ENCODE measurements at places on chromosomes 1 and 21.
A peak's percentile ranks its signal among the peaks of the same experiment; 100 is the strongest.

DNA sequence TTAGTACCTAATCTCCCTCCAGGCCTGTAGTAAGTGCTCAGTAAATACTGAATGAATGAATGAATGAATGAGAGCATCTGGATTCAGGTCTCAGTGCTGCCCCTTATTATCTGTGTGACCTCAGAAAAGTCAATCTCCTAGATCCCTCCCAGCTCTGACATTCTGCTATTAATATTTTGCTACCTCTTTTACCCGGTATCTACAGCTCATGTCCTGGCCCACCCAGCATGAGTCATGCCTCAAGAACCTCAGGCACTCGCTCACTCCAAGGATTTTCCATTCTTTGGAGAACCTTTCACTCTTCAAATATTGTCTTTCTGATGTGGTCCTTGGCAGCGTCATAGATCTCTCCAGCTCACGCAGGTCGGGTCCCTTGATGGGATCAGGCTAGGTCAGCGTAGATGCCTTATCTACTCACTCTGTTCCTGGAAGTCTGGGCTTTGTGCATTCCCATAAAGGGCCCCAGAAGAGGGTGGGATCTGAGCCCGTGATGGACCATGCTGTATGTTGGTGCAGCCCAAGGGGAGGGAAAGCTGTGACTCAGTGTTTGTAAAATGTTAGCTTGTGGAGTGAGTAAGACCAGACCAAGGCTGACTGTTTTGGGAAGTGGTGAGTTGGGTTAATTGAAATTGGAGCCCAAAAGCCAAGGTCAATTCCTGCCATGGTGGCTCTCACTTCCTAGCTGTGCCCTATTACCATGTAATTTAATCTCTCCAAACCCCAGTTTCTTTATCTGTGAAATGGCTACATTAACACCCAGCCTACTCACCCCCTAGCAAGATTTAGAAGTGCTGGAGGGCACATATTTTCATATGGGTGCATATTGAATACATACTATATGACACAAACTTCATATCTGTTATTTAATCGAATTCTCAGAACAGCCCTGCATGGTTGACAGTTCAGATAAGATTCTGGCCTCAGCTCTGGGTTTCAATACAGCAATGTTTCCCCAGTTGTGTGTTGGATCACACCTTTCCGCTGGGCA is 214.1 kb upstream of the USP24 start:
- DNase-seq, result peak; percentile 90

DNA sequence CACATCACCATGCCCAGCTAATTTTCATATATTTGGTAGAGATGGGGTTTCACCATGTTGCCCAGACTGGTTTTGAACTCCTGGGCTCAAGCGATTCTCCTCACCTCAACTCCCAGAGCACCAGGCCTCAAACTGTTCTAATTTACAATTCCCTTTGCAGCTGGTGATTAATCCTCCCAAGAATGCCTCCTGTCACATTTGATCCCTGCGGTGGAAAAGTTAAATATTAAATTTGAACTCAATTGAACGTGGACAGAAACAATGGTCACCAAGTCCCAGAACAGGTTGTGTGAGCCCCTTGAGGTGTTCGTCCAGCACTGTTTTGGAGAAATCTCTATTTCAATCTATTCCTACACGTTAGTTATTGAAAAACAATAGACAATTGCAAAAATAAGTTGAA is 2.0 kb upstream of the ANKRD35 start:
- DNase-seq, result no peak

DNA sequence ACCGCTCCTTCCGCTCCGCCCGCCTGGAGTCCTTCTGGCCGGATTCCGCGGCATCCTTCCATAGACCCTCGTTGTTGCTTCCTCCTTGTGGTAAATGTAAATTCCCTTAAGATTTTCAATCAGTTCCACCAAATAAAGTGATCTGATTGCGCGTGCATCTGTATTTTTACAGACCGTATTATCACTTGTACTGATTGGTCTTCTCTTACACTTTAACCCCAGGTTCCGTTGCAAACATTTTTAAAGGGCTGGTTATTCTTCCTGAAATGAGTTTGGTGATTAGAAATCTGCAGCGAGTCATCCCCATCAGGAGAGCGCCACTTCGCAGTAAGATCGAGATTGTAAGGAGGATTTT is 483 bp downstream of the YBEY start:
- DNase-seq, result peak; percentile 88

GRCh38 chr1:104807590-104807989 is 1057.9 kb downstream of the AMY1C start:
- DNase-seq, result peak; percentile 17

GRCh38 chr1:159300146-159300545 is 2.0 kb upstream of the FCER1A start:
- no peak for DNase-seq

GRCh38 chr1:201355471-201355870 is 22.0 kb downstream of the TNNT2 start:
- no peak for DNase-seq

DNA sequence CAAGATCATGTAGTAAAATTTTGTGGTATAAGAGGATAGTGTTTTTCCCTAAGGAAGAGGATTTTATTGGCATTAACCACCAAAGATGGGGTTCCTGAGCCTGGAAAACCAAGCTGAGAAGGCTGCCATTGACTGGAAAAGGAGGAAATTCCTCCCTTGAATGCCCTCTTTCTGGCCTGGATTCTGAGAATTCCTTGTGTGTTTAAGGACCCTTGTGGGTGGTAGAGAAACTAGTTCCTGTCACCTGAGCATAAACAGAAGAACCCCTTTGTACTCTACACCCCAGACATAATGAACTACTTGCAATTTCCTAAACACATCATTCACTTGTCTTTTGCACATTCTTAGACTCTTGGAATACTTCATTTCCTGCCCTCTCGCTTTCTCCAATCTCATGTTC is 33.1 kb upstream of the CEP350 start:
- no peak for DNase-seq

DNA sequence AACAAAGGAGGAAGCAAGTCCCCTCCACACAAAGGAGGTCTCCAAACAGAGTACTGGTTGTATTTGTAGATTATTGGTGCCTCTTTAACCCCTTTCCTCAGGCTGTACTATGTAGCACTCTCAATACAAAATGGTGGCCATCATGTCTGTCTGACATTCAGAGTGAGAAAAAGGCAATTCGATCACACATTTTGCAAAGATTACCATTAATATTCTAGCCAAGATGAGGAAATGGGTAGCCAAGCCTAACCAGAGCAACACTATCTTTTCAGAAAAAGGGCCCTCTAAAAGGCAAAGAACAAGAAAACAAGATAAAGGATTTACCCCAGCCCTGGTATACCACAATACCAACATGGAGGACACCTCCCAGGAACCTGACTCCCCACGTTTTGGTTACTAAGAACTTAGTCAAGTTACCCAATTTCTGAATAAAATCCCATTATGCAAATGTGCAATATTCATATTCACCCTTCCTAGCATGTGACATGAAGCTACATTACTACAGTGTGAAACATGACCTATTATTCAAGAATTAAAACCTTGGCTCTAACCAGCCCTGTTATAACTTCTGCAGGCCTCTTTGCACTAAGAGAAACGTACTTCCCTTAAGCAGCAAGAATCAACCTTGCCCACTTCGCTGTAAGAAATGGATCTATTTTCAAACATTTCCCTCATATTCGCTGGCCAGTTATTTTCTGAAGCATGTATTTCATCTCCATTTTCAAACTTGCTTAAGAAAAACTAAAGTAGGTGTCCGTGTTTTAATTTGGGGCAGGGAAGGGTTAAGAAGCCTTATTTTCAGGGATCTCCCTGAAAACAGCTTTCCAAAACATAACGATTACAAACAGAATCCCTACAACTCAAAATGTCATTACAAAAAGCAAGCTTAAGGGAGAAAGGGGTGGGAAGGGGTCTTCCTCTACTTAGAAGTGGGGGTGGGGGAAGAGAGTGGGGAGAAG is 2.1 kb downstream of the KDM5B start:
- DNase-seq, result peak; percentile 41

- DNase-seq, result no peak
Measured at GRCh38 chr1:234716908-234717375, 107.0 kb upstream of the IRF2BP2 start.

DNA sequence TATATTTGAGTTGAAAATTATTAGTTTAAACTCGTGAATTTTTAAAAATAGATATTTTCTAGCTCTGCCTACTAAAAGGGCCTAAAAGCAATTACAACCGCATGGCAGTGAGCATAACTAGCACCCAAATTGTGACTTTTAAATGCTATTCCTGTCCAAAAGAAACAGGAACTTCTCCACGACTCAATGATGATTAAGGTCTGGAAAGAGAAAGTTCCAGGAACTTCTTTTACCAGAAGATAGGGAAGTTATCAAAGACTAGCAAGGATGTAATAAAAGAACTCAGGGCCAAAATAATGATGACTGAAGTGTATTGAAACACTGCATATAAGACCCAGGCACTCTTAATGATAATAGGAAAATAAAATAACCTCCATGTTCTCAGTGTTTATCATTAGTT is 313.0 kb downstream of the PLPP3 start:
- DNase-seq, result no peak

GRCh38 chr21:24050231-24050630 is 1557.0 kb downstream of the MRPL39 start:
- no peak for DNase-seq

DNA sequence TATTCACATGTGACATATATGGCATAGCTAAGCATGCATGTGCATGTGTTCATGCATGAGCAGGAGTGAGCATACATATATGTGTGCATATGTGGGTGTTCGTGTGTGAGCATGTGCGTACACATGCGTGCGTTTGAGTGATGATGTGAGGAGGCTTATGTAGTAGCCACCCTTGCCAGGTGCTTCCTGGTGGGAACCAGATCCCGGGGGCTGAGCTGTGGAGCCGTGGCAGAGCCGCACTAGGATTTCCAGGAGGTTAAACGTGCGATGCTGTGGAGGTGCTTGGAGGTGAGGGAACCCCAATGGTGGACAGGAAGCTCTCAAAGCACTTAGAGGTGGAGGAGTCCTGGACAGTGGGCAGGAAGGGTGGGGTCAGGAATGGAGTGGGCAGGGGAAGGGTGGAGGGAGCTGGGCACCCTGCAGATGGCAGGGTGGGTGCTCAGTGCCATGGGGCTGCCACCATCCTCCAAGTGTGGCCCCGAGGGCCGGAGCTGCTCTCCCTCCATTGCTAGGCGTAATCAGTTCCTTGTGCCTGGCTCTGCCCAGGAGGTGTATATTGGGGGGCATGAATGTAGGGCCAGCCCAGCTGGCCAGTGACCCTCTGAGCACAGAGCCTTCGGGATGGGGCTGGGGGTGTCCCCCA is 48.5 kb downstream of the COL18A1 start:
- no peak for DNase-seq

DNA sequence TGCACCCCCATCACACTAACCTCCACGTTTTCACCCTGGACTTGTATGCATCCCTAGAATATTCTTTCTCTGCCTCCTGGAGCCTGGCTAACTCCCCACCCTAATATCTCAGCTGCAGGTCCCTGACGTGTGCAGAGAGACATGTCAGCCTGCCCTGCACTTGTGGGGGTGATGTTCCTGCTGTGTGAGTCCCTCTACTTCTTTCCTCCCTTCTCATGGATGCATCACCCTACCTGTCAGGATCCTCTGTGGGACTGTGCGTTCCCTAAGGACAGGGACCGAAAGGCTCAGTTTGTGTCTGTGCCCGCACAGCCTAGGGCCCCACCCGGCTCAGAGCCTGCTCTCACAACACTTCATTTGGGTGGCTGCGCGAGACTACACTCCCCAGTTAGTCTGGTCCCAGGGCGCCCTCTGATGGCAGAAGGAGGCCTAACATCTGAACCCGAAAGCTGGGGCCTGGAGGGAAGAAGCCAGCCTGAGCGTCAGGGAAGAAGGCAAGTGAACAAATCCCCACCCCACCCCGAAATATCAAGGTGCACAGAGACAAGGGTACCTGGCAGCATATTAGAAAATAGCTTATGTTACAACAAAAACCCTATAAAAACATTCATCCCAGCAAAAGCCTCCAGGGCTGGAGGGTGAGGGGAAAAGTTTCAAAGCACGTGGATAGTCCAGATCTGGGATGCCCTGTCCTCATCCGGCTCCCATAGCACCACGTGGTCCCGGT is 3.7 kb downstream of the CD52 start:
- DNase-seq, result peak; percentile 95

DNA sequence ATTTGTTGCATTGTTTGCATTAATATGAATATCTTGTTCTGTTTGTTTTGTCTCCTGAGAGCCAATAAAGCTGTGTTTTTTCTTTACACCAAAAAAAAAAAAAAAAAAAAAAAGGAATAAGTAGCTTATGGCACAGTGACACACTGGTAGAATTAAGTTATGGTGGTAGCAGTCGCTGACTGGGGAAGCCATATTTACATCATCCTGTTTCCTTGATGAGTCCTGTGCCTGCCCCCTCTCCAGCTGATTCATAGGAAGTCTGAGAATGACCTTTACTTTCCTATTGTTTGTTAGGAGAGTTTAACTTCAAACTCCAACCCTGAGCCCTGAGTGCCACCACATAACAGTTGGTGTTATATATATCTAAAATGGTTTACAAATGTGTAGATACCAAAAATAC is 62.2 kb downstream of the OBSCN start:
- DNase-seq, result peak; percentile 22

DNA sequence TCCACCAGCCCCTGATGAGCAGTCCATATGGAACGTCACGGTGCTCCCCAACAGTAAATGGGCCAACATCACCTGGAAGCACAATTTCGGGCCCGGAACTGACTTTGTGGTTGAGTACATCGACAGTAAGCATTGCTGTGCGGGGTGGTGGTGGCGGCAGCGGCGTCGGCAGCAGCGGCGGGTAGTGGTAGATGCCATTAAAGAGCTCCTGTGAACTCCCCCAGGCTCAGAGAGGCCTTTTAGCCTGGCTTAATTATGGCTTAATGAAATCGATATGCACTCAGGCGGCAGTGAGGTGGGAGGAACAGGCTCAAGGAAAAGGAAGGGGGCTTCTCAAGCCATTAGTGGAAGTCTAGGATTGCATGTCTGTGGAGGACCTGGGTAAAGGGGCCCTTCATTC is 41.9 kb upstream of the CNTN2 start:
- DNase-seq, result no peak

- no peak for DNase-seq
Measured at GRCh38 chr1:175750366-175751071, 7.1 kb upstream of the TNR start.

DNA sequence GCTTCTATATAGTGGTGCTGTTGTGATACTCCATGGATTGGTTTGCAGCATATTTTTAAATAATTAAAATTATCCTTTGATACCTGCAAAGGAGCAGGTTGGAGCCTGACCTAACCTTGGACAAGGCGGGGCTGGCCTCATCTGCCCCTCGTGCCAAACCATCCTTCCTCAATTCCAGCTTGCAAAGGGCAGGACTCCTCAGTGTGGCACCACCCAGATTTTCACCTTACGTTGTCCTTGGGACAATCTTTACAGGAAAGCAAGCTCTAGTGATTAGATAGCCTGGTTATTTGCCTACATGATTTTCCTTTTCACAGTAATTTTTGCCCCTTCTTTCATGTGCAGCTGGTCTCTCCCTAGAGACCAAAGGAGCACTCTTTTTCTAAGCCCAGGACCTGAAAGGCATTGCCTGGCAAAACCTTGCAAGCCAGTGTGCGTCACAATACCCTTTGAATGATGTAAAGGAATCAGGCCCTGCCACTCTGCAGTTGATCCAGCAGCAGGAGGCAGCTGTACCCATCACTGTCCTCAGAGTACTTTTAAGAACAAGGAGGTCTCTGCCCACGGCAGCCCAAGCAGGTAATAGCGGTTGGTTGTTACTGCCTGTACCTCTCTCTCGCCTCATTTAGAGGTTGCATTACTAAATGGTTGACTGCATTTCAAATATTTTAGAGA is 99.4 kb downstream of the ADSS2 start:
- no peak for DNase-seq

- no peak for DNase-seq
Measured at GRCh38 chr1:212473729-212474128, 41.0 kb downstream of the NENF start.

All from adipocyte (in vitro differentiated cells).